ENCODE measurements at places on chromosomes 4 and X. TPM values are rescaled to one million over a fixed set of nuclear protein-coding genes. Genes with fewer than 3 reads are reported as not detected.

The NFKB1 gene
- total RNA-seq, result 27.9 TPM

DNA sequence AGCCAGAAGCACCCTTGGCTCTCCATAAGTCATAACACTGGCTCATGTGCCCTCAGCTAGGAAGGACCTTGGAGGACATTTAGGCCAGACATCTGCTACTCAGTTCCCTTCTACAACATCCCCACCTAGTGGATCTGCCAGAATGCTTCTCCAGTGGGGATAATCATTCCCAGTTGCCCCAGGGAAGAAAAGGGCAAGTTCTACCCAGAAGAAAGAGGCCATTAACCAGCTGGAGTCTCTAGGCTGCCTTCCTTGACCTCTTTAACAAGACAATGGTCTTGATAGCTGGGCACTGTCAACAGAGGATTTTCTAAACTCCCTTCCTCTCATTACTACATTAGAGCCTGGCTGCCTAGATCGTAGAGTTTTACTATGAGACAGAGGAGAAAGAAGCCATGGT, 42.0 kb downstream of the LGI2 start:
- no peak for DNase-seq

DNA sequence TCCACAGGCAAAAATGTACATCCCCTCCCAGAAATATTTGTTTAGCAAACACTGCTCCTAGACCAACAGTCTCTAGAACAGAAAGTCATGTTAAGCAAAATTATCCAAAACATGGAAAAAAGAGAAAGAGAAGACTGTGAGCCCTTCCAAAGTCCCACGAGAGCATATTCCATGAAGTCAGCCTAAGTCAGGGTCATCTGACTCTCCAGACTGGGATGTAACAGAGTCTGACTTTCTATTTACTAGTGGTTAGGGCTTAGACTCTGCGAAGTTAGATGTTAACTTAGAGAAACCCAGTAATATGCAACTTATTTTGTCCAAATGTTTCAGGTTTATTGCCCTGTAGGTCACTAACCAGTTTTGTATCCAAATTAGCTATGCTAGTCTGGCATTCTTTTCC, 102.3 kb downstream of the MID1 start:
- no peak for DNase-seq

- DNase-seq, result no peak
Observed at GRCh38 chrX:29666366-29666765, 549.0 kb upstream of the MAGEB2 start.

GRCh38 chr4:54626113-54626512, 31.6 kb upstream of the KIT start:
- no peak for DNase-seq

GRCh38 chr4:113636877-113637276, 124.7 kb downstream of the CAMK2D start:
- DNase-seq, result no peak

- DNase-seq, result no peak
Observed at GRCh38 chr4:176002007-176002613, 63.5 kb upstream of the WDR17 start.

GRCh38 chr4:8077181-8078108, 81.2 kb downstream of the ABLIM2 start:
- DNase-seq, result no peak

Data from osteocyte (in vitro differentiated cells).